Stimulated activated CD4-positive, alpha-beta T cell treated with anti-CD3 and anti-CD28 coated beads, Interleukin-1b, Interleukin-23, amount 100 ng/mL, for 4 hours (primary cell): ENCODE measurements at places on chromosomes 2 and 18.

DNA sequence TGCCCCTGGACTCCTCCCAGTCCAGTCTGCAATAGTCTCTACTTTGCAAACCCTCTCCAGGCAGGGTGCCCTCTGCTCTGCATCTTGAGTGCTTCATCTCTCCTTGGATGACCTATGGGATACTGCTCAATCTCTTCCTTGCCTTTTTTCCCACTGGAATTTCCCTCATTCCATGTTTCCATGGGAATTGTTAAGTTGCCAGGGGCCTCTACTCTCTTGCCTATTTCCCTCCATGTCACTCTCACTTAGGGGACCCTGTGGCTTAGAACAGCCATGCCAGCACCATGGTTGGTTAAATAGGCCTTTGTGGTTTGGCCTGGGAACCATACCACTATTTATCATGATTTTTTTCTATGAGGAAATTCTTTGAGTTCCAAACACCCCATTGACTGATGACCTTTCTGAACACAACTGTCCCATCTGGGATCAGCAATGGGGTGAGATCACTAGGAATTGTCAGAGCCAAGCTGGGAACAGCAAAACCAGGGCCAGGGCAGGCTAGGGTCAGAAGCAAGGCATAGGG lies 91.4 kb upstream of the RBMS1 start:
- no peak for DNase-seq

GRCh38 chr2:103788389-103788788 lies 1026.6 kb downstream of the TMEM182 start:
- no peak for DNase-seq

DNA sequence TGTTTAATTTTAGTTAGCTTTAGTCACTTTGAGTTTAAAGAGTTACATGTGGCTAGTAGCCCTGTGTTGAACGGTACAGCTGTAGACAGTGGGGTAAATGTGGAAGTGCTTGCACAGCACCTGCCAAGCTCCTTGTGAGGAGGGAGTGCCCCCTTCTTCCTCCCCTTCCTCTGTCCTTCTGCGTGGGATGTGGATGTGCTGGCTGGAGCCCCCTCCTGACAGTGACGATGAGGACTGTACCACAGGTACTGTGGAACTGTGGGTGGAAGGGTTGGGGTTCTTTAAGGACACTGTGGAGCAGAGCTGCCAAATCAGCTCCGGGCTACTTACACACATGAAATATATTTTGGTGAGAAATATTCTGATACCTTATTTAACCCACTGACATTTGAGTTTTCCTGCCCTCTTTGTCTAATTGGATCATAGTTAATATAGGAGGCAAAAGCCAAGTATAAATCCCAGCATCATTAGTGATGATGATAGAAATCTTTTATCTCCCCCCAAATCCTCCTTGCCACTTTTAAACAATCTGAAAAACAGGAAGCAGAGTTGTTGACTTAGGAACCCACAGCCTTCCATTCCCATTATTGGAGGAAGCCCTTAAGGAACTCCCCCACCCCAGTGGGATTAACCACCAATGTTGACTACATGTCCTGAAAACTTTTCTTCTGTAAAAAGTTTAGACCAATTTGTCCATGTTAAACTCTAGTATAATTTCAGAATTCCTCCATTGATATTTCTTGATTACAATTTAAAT lies 181.3 kb downstream of the PTPRM start:
- no peak for DNase-seq

DNA sequence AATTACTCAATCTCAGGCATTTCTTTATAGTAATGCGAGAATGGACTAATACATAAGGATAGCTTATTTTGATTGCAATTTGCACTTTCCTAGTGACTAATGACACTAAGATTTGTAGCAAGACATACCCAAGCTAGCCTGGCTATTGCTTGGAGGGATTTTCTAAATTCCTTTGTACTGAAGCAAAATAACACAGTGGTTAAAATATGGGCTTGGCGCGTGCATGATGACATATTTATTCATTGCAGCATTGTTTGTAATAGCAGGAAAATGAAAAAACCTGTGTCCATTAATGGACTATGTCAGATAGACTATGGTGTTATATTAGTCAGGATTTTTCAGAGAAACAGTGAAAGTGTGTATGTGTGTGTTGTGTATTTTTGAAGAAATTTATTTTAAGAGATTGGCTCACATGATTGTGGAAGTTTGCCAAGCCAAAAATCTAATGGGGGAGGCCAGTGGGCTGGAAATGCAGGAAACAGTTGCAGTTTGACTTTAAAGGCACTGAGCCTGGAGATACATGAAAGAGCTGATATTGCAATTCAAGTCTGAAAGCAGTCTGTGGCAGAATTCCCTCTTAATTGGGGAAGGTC lies 16.7 kb upstream of the LAPTM4A start:
- no peak for DNase-seq

DNA sequence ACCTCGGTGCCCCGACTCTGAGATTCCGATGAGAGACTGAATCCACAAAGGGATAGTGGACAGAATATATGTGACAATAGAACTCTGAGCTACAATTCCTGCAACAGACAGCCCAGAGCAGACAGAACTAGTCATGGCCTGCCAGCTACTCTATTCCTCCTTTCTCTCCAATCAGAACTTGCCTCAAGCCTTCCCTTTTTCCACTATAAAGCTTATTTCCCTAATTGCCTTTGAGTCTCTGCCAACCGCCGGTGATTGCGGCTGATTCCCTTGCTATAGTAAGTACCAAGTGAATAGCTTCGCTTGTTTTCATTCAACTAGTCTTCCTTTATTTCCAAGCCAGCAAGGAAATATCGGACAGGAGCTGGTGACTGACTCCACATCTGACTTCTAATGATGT lies 96.8 kb downstream of the DSC3 start:
- no peak for DNase-seq

GRCh38 chr2:240591226-240591625 lies 4.7 kb downstream of the CAPN10 start:
- no peak for DNase-seq

- no peak for DNase-seq
Measured at GRCh38 chr2:226890286-226890685, 54.4 kb downstream of the RHBDD1 start.

GRCh38 chr2:47503481-47504070 lies 100.6 kb downstream of the MSH2 start:
- no peak for DNase-seq

GRCh38 chr2:226352941-226353560 lies 446.6 kb downstream of the IRS1 start:
- no peak for DNase-seq

DNA sequence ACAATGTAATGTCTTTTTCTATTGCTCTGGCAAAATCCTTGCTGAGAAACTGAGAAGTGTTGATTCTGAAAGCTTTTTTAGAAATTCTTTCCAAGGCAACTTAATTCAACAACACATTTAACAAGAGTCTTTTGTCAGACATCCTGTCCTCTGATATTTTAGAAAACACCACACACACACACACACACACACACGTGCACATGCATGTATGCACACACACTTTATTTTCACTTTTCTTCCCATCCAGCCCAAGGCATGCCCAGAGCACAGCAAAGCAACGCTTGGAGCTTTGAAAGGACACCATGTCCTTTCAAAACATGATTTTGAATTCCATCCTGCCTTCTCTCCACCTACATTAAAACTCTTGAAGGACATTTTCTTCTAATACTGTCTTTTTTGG lies 116.1 kb downstream of the ATL2 start:
- DNase-seq = no peak

- DNase-seq = no peak
Measured at GRCh38 chr2:24012521-24013188, 2.8 kb downstream of the MFSD2B start.

DNA sequence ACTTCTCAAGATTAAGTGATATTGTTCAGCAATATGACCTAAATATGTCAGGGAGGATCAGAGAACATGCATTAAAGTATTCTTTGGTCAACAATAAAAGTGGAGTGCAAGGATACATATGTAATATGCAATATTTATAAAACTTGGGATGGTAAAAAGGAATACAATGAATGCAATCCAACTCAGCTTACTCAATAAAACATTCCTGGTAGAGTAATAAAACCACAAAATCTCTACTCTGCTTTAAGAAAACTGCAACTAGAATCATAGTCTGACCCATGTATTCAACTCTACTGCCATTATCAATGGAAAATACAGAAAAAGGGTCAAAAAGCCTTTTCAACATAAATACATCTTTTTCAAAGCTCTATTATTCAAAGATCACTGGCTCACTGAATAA lies 11.6 kb downstream of the IRS1 start:
- no peak for DNase-seq

GRCh38 chr2:203450561-203450960 lies 84.5 kb downstream of the RAPH1 start:
- no peak for DNase-seq

GRCh38 chr18:28715206-28715605 lies 538.3 kb upstream of the CDH2 start:
- no peak for DNase-seq

DNA sequence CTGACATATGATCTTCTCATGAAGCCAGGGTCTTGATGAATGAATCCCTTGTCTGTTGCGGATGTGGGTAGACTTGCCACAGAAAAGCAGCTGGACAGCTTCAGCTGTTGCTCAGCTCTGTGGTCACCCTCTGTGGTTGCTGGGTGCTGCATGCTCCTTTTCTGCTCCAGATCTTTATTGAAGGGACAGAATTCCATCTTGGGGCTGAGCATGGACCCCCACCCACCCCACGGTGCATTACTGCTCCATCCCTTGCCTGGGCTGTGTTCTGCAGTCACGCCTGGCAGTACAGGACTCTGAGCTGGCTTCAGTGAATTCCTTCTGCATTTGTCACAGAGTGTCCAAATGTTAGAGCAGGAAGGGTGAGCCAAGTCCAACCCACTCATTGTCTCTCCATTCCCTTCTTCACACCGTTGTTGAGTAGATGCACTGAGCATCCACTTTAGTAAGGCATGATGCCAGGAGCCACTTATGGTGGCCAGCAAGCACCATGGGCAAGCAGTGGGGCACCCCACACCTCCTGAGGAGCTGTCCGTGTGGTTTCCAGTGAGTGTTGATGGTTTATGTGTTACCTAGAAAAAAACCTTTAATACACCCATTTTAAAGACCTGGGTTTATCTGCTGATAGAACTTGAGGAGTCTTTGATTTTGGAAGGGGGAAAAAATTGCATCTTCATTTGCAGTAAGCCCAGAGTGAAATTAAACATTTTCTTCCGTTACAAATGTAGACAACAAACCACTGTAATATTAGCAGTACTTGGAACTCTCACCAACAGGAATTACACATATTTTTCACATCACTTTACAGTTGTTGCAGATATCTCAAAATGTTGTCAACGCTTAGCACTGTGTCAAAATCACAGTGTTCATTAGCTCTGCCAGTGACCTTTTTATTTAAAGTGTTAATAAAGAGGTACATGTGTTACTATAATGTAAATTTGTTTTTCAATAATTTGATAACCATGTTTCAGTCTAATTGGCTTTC lies 14.7 kb upstream of the ITGB6 start:
- no peak for DNase-seq

DNA sequence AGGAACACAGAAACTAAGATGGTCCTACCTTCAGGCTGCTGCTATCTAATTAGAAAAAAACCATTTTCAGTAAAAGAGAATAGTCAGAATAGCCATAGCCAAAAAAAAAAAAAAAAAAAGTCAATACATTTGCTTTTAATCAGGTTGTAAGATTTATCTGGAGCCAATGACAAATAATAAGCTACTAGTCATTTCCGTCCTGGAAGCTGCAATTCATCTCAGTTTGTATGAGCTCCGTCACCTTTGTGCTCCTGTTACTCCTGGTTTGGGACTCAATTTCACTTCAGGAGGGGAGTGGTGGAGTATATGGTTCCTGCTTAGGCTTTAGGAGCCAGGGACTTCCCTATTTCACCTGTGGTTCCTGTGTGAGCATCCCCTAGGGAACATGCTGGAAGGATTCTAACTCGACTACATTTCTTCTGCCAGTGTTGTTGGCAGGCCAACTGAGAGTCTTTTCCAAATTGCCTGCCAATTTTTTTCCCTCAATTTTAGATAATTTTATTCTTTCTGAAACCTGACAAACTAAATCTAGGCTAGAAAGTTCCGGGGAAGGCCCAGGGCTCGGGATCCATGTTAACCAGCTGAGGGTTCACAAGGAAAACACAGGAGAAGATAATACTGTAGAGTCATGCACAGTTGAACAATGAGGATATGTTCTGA lies 481.8 kb downstream of the DLGAP1 start:
- DNase-seq = no peak

DNA sequence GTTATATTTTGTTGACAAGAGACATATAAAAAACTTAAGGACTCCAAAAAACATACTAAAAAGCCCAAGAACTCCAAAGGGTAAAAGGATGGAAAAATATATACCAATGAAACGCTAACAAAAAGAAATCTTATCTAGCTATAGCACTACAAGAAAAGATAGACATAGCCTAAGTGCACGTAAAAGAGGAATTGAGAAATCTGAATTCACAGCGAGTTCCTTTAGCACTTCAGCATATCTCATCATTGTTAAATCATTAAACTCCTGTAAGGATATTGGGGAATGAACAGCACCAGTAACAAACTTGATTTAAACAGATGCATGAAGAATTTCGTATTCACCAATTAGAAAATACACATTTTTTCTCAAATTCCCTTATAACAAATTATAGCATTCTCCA lies 134.1 kb downstream of the CAPN13 start:
- DNase-seq = no peak

GRCh38 chr18:23067236-23067635 lies 68.0 kb upstream of the CABLES1 start:
- no peak for DNase-seq

- DNase-seq = no peak
Measured at GRCh38 chr18:13363359-13363758, 144.8 kb downstream of the LDLRAD4 start.
